ENCODE measurements at places on chromosomes 11 and 22.

DNA sequence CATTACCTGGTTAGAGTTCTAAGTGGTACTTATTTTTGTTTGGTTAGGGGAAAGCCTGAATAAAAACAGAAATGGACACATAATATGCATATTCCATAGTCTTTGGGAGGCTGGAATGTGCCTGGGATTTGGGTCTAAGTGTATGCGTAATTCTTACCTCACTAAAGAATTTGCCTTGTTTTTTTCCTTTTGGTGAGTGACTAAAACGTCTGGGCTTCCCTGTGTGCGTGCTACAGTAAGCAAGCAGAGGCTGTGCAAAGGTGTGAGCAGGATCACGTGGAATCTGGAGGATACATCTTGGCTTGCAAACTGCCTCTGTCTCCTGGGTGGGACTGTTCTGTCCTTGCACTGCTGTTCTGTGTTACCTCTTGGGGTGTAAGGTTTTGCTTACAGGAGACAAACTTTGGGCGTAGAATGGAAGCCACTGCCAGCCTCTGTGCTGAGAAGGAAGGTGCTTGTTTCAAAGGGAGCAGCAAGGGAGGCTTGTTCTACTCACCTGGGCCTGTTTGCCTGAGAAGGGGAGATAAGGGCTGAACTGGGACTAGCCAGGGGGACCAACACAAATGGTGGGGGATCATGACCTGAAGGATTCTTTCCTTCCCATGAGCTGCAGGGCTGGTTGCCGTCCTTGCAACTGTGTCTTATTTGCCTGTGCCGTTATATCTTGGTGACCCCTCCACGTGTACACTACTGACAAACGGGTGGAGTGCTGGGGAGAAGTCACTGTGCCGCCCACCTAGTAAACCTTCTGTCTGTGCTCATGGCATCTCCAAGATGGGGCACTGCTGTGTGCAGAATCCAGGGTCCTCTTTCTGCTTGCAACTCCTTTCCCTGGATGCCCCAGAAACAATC, 4.5 kb downstream of the NEAT1 start:
- DNase-seq, result no peak

DNA sequence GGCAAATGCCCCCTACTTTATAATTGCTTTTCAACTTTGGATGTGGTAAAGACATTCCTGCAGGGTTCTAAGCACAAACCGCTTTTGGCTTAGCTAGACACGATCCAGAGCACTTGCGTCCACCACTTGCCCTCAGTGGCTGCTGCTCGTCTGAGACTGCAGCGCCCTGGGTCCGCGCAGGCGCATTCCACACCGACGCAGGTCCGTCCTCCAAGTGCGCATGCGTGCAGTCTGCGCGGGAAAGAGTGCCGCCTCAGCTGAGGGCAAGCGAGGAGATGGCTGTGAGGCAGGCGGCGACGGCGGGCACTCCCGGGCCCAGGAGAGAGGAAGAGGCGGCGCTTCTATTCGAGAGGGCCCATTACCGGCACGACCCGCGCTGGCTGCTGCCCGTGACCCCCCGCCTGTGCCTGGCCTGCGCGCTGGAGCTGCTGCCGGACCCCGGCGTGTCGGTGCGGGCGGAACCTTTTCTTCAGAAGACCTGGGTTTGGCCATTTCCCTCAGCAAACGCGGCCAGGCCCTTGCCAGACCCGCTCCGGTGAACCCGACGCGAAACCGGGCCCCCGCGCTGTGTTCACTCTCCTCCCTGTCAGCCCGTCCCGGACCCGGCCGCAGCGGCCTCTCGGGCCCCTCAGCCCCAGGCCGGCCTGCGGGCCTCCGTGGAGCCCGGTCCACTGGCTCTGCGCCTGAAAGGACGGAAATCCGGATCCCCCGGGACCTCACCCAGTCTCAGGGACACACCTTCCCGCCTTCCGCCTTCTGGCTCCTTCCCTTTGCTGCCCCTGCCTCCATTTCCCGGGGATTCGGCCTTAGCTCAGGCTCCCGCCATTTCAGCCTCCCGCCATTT, at the start of gene MEI1:
Gene MEI1, plus strand, starts transcription at position 240 of the 844 bp plus-strand sequence. Its CDS starts 36 bp downstream, at position 276.
- peak; percentile 40 for DNase-seq

DNA sequence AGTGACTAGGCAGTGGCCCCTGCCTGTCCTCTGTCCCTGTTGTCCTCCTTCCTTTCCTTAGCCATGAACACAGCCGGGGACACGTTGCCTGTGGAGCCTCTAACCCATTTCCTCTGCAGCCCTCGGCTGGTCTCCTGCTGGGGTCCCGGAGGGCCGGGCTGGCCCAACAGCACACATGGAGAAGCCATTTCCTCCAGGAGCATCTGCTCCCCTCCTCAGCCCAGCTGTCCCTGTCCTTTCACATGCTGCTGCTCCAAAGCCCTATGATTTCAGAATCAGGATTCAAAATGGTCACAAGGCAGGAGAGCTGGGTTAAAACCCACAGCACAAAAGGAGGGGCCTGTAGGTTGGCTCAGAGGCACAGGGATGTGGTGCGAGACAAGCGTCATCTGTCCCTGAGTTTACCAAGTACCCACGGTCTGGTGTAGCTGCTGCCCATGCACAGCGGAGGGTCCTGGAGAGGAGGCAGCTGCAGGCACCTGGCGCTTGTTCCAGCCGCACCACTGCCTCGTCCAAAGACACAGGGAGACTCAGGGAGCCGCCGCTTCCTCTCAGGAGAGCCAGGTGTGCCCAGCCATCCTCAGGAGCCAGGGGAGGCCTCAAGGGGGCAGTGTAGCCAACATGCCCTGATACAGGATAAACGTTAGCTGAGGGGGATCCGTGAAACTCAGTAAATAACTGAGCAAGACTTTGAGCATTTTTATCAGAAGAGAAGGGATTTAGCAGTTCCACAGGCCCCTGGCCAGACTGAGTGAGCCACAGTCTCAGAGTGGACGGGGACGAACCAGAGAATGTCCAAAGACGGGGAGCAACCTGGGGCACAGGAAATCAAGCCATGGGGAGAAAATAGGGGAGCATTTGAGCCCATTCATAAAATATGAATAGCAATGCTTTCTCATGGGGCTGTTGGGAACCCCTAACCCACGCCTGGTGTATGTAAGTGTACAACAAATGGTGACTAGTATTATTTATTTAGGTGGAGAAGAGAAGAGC, 3.9 kb upstream of the VSIG10L2 start:
- DNase-seq, result no peak

DNA sequence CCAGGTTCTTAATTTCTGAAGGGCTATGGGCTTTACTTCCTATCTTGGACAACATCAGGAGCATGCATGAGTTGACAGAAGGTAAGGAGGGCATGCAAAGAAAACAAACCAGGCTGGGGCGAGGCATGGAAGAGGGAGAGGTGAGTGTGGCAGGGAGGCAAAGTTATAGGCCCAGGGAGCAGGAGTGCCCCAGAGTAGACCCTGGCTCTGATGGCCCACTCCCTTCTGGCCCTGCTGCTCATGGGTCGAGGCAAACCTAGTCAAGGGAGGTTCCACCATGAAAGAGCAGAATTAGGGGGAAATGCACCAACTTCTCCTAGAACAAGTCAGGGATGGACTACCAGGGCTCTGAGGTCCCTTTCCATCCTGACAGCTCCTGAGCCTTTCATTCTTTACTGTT, 10.2 kb downstream of the CHRNA10 start:
- DNase-seq, result no peak

DNA sequence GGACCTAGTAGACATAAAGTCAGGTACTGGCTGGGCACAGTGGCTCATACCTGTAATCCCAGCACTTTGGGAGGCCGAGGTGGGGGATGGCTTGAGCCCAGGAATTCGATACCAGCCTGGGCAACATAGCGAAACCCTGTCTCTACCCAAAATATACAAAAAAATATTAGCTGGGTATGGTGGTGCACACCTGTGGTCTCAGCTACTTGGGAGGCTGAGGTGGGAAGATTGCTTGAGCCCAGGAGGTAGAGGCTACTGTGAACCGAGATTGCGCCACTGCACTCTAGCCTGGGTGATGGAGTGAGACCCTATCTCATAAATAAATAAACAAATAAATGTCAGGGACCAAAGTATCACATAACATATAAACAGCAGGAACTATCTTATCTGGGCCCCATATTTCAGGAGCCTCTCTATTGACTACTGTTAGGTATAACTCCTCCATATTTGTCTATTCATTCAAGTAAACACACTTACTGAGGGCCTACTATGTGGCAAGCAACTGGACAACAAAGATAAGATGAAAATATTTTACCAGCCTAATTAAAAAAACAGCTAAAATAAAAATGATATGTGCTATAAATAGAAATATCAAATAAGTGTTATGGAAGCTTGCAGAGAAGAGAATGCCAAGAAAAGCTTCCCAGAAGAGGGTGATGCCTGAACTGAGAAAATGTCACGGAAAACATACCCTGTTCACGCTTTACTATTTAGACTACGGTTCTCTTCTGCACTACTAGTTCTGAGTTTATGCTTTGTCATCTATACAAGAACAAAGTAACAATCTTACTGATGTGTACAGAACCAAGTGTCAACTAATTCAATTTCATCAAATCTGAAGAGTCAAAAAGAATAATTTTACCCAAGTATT, 2.0 kb downstream of the NUP98 start:
- DNase-seq, result no peak

- DNase-seq, result no peak
Observed at GRCh38 chr11:19380375-19380774, 139.6 kb upstream of the E2F8 start.

- DNase-seq, result no peak
Observed at GRCh38 chr11:32840587-32840986, 10.9 kb downstream of the PRRG4 start.

GRCh38 chr22:20858615-20859416, at the start of the genes PI4KA and SNAP29:
PI4KA (minus strand) TSS chr22:20858811; CDS start chr22:20858725, 86 bp downstream.
SNAP29 (plus strand) TSS chr22:20859007; CDS start chr22:20859111, 104 bp downstream.
- DNase-seq, result peak; percentile 92

GRCh38 chr11:31355131-31355530, 14.4 kb downstream of the DCDC1 start:
- DNase-seq, result no peak

DNA sequence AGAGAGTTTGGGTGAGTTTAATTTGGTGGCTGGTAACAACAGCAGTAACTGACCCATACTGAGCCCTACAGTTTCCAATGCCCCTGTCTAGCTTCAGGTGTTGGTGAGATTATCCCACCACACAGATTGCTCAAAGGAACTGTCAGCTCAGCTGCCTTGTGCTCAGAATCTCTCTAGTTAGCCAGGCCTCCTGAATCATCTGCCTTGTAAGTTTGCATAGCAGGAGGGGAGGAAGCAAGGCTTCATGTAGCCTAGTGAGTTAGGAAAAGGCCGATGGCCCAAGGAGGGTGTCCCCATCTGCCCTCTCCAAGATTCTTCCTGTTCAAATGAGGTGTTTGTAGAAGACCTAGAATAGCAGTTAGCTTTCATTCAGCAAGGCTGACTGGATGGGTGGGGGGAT, 74.3 kb downstream of the MICAL2 start:
- DNase-seq, result no peak

DNA sequence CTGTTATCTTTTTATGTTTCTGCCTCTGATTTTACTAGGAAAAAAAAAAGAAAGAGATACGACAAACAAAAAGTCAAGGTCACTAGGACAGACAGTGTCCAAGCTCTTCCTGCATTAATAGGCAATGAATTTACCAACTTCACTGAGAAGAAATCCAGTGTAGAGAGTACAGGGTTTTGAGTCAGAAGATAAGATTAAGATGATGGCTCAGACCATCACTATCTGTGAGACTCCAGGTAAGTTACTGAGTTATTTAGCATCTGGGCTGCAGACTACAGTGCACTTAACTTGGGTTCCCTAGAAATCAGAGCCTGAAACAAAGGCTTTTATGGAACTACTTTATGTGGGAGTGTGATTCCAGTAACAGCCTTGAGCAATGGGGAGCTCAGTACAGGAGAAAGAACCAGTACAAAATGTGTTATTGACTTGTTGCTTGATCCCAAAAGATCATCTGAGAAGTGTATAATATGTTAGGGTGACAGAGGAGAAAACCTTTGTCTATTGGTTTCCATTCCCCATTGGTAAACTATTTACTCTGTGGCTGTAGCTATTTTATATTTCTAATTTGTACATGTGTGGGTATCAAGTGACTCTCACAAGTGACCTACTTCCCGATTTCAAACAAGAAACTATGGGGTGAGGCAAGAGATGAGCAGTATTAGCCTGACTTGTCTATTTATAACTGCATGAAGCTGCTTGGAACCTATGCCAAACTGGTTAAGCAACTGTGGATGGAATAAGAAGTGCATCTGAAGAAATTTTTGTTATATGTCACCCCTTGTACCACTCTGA, 395.8 kb downstream of the RAB38 start:
- no peak for DNase-seq

DNA sequence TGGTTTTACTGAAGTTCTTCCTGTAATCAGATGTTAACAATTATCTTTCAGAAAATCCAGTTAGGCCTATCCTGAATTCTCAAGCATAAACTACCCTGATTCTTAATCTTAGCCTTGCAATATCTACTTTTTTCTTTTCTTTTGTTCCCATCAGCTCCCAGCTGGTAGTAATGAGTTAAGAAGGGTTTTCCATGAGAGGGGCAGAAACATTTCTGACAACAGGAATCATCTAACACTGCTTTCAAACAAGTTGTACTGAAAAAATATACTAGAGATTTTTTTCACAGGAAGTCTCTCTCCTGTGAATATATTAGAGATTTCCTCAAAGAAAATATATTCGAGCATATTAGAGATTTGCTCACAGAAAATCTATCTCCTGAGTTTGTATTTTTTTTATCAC, 3.3 kb upstream of the TRIM6 start:
- no peak for DNase-seq

GRCh38 chr11:75635066-75635862, 33.6 kb downstream of the MAP6 start:
- no peak for DNase-seq

DNA sequence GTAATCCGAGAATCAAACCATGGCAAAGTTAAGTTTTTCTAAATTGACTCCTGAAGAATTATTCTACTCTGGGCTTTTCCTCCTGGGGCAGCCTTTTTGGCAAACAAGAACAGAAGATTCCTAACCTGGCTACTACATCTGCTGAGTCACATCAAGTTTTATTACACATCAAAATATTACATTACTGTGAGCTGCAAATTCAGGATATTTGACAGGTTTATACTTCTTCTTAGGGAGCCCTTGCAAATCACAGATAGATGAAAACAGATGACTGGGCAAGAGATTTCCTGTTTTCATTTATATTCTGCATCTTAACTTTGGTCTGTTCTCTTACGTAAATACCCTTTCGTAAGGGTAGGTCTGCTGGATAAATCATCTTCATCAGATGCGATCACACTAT, 23.6 kb downstream of the XRRA1 start:
- DNase-seq, result no peak

GRCh38 chr22:46641811-46642266, 21.7 kb downstream of the GRAMD4 start:
- DNase-seq, result no peak

- peak; percentile 67 for DNase-seq
Observed at GRCh38 chr11:35303596-35304385, 115.6 kb downstream of the SLC1A2 start.

DNA sequence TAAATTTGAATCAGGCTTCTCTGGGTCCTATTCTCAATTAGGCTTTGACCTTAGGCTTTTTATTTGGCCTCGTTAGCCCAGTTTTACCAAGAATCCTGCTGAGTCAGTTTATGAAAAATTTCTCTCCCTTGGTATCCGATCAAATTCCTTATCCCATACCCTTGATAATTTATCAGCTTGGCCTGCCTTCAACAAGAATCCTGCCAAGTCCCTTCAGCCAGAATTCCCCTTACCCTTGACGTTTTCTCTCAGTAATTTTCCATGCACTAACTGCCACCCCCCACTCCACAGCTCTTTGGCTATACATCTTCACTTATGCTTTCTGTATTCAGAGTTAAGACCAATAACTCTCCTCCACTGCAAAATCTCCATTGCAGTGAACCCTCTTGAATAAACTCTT, 811.0 kb upstream of the CCDC90B start:
- DNase-seq, result no peak
